ENCODE measurements at places on chromosomes 13 and 19. TPM values are rescaled to one million over a fixed set of nuclear protein-coding genes. Genes with fewer than 3 reads are reported as not detected.

The INSR gene
- 38.6 TPM for total RNA-seq

DNA sequence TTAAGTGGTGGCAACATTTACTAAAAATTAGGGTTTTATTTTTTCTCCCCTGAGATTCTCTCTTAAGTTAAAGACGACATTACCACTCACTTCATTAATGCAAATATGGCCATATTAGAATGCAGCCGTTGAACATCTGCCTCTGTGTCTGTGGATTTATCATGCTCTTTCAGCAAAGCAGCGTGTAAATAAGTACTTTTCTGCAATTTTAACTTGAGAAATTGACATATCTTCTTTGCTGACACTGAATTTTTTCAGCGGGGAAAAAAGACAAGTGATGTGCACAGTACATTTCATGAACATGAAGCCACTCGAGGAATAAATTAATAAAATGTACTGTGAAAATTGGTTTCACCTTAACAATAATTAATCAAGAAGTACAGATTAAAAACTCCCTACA is 406.4 kb downstream of the ITGBL1 start:
- no peak for DNase-seq

DNA sequence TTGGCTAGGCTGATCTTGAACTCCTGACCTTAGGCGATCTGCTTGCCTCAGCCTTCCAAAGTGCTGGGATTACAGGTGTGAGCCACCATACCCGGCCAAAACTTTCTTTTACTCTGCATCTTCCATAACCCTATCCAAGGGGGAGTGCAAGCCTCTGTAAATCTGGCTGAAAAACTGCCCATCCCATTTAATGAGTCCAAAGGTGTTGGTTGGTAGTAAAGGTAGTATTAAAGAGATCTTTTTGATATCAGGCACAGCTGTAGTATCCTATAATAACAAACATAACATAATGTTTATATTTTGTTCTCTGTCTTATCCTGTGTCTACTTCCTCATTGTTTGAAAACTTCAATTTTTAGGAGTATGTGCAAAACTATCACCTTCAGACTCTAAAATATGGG is 559.8 kb upstream of the ATXN8OS start:
- DNase-seq: no peak

GRCh38 chr13:42039457-42039945 is 8.9 kb upstream of the DGKH start:
- no peak for DNase-seq

DNA sequence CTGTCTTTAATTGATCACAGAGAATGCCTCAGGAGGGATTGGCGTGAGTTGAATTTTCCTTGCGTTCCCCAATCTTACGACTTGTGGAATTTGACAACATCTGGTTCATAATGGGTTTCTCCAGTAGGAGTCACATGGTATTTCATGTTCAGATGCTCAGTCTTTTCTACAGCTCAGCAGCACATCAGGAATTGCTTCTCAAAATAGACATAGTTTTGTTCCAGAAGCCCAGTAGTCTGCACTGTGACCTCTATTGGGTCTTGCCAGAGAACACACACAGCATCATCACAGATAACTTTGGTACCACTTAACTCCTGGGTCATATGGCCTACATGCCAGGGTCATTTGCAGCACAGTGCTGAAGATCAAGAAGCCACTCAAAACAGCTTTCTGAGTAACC is 282.5 kb upstream of the HTR2A start:
- DNase-seq: no peak

- DNase-seq: no peak
Measured at GRCh38 chr19:35088131-35088913, 27.3 kb upstream of the FXYD3 start.

DNA sequence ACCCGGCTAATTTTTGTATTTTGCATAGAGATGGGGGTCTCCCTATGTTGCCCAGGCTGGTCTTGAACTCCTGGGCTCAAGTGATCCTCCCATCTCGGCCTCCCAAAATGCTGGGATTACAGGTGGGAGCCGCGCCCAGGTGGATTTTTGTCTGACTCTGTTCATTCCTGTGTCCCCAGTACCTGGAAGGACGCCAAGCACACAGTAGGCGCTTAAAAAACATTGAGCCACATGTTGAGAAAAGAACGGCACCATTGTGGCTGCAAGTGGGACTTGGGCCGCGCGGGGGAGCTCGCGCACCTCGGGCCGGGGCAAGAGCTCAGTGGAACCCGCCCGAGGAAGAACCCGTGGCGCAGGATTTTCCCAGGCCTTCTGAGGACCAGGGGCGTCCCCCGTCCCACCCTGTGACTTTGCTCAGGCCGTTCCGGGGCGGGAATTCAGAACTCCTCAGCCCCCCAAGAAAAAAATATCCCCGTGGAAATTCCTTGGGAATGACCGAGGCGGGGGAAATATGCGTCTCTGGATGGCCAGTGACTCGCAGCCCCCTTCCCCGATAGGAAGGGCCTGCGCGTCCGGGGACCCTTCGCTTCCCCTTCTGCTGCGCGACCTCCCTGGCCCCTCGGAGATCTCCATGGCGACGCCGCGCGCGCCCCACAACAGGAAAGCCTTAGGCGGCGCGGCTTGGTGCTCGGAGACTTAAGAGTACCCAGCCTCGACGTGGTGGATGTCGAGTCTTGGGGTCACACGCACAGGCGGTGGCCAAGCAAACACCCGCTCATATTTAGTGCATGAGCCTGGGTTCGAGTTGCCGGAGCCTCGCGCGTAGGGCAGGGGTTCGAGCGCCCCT is 1.4 kb upstream of the ICAM1 start:
- no peak for DNase-seq

DNA sequence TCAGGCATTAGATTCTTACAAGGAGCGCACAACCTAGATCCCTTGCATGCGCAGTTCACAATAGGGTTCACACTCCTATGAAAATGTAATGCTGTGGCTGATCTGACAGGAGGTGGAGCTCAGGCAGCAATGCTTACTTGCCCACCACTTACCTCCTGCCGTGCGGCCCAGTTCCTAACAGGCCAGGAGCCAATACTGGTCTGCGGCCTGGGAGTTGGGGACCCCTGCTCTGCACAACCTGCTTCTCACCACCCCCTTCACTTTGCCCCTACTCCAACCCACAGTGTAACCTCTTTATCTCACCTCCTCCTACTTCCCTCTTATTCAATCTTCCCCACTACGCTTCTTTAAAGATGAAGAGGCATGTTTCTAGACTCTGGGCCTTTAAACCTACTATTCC is 240.2 kb downstream of the RGCC start:
- DNase-seq: no peak

DNA sequence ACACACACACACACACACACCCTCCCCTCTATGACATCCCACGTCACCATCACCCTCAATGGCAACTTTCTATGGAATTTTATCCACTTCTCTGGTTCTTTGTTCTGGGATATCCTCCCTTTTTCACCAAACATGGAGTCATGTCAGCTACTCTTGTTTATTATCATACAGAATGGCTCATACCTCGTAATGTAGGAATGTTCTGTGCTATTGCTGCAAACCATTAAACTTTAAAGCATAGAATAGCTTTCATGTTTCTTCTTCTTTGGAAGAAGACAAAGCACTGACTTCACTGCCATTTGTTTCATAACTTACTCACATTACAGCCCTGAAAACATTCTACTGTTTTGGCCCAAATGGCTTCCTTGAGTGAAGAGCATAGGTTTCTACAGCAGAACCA is 163.4 kb downstream of the FOXO1 start:
- no peak for DNase-seq
